GM04503 (cell line): ENCODE measurements at places on chromosomes 12 and 14.

DNA sequence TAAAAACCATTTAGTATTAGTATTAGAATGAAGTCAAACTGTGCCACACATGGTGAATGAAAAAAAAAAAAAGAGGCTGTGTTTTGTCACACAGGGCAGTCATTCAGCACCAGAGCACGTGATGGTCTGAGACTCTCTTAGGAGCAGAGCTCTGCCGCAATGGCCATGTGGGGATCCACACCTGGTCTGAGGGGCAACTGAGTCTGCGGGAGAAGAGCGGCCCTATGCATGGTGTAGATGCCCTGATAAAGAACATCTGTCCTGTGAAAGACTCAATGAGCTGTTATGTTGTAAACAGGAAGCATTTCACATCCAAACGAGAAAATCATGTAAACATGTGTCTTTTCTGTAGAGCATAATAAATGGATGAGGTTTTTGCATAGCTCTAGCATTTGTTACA is 12.2 kb upstream of the BDKRB1 start:
- no peak for DNase-seq

GRCh38 chr14:66383771-66384170 is 102.4 kb upstream of the CCDC196 start:
- DNase-seq, result no peak

GRCh38 chr12:9449181-9449580 is 158.5 kb downstream of the KLRB1 start:
- DNase-seq, result no peak

DNA sequence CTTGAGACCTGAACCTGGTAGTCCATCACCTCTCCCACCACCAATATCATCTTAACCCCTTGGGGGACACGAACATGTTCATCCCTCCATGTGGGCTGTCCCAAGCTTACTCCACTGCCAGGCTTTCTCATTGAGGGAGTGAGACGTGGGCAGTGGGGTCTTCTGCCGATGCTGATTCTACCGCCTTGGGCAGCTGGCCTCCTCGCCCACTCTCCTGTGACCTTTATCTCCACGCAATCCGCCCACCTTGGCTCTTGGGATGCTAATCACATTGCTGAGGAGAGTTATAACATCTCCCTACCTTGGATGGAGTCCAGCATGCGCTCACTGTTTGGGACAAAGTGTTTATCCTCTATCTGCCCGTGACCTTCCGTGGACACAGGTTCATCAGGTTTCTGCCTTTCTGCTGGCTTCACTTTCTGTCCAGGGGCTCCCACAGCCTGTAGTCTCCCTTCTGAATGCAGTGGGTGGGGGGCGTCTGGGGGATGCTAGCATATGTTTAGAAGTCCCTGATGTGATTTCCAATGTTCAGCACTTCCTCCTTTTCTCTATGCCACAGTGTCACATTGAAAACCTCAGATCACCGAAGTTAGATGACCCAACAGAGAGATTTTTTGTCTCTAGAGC is 53.2 kb upstream of the ESRRB start:
- no peak for DNase-seq

DNA sequence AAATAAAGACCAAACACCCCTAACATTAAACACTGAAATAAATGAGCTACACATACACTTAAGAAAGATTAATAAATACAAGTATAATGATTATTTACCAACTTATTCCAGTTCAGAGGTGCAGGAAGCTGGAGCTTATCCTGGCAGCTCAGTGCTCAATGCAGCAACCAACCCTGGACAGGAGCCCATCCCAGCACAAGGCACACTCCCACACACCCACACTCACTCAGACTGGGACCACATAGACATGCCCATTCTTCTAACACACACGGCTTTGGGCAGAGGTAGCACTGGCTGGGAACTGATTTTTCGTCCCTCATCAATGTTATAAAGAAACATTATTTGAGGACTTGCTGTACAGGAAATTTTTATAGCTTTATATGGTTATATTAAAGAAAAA is 797.4 kb downstream of the RPS29 start:
- no peak for DNase-seq

- DNase-seq, result no peak
These were observed 21.0 kb downstream of the AMN start for GRCh38 chr14:102943454-102943853.

DNA sequence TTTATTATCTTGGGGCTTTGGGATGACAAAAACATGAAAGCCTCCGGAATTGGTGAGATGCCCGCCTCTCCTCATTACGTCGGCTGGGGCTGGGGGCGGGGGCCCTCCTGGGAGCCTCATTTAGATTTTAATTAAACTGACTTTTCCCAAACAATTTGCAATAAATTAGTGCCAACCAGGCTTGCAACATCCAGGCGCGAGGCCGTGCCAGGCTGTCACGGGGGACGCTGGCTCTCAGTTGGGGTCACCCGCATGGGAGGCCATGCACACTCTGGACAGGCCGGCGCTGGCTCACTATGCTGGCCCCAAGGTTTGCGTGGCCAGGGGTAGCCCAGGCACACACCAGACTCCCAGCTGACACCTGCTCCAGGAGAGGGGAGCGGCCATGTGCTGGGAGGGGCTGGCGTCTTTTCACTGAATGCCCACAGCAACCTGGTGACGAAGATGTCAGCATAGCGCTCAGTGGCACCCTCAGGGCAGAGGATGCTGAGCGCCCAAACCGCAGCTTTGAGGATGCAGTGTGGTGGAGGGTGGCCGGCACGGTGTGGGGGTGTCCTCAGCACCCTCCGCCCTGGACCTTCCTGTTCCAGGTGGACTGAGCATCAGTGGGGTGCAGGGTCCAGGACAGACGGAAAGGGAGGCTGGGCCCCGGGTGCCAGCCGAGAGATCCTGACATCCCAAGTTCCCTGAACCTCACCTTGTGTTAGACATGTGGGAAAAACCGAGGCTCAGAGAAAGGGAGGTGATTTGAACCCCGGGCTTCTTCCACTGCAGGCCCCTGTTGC is 190.8 kb upstream of the C14orf180 start:
- no peak for DNase-seq

GRCh38 chr12:130920119-130920703 is 33.5 kb upstream of the ADGRD1 start:
- DNase-seq, result no peak

- no peak for DNase-seq
These were observed 14.0 kb downstream of the TAMALIN start for GRCh38 chr12:52020539-52021336.

GRCh38 chr14:72904840-72905561 is 11.1 kb upstream of the DPF3 start:
- DNase-seq, result no peak

DNA sequence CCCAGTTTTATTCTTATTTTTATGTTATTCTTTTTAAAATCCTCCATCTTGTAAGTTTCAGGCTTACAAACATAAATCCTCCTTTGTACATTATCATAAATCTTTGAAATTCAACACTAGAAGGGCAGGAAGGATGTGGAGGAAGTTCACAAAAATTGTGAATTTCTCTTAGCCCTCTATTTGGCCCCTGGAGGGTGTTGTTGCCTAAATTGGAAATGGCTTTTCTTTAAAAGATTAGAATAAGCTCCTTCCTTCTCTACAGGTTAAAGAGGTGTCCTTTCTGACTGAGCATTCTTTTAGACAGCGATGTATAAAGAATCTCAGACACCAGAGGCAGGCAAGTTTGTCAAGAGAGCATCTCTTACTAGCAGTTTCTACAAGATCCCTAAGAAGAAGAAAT is 391.7 kb upstream of the OR4E1 start:
- no peak for DNase-seq

DNA sequence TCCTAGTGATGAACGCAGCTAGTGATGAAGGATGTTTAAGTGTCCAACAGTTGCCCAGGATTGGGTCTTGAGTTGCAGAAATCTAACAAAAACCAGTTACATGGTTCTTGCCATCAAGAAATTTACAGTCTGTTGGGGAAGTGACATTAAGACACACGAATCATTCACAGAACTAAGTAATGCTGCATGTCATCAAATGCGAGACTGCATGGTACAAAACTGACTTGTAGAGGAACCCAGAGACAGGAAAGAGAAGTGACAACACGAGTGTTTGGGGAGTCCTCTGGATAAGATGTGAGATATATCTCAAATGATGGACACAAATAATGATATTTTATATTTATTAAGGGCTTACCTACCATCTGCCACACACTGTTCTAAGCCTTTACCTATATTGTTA is 6.1 kb upstream of the SYNE3 start:
- DNase-seq, result no peak

- DNase-seq, result no peak
These were observed 263.4 kb upstream of the FKBP4 start for GRCh38 chr12:2531371-2531770.

DNA sequence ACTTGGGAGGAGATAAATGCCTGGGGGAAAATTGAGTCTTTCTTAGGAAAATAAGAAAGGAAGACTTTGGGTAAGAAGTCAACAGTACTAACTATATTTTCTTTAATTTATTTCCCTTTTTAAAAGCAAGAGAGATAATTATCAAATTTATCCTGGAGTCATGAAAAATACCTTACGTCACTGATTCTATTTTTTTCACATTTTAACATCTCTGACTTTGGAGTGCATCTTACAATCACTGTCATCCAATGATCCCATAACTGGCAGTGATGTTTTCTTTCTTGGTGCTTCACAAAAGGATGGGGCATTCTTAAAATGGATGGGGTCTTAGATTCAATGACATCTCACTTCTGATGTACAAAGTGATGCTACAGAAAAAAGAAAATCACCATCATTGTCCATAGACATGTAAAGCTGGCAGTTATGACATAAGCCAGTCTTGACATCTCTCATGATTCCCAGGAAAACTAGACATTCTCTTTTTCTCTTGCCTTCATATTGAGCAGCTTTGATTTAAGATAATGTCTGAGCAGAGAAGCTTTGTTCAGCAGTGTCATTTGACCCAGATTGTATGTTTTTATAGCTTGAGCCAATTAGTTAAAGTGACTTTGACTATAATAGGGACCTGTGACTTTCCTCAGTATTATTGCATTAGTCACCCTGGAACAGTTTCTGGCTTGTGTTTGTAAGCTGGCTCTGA is 236.2 kb downstream of the EGLN3 start:
- DNase-seq, result peak; percentile 25
